NCI-H1436 treated with DMSO at 0.1 percent for 48 hours (cell line): ENCODE measurements at places on chromosomes 3 and 15.

DNA sequence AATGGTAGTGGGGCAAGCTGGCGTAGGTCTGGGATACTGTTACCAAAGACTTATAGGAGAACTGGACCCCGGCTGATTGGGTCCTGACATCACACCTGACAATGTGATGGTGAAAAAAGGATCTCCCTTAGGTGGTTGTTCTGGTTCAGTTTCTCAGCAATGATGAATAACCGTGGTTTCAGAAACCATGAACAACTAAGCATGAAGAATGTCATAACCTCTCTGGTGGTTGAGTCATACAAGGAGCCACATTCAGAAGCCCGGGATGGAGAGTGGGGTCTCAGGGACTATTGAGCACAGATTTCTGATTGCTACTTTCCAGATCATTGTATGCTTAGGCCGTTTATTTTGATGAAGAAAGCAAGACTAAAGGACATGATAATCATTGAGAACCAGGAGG is 17.4 kb downstream of the GPR160 start:
- no peak for DNase-seq

DNA sequence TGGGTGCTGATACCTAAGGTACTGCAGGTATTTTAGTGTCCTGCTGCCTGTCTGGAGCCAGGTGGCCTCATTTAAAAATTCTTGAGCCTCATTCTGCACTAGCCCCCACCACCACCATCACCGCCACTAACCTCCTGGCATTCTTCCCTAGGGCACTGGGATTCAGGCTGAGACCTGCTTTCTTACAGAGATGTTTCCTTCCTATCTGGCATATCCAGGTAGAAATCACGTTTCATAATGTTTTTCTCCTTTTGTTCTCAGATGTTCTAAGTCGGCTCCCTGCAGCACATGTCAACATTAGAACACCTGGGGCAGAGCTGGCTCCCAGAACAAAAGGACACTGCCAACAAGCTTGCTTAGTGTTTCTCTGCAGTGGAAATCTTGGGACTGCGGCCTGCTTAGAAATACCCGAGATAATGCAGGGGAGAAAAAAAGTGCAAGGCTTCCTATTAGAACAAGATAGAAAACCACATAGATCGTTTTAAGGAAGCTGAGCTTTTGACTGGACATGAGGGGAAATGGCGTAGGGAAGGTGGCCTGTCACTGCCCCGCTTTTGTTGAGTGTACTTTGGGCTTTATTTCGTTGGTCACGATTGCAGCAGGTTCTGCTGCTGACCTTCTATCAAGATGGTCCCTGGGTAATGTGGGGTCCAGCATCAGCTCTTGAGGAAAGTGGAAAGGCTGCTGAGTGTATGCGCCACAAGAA is 59.6 kb upstream of the PPARG start:
- DNase-seq: no peak

DNA sequence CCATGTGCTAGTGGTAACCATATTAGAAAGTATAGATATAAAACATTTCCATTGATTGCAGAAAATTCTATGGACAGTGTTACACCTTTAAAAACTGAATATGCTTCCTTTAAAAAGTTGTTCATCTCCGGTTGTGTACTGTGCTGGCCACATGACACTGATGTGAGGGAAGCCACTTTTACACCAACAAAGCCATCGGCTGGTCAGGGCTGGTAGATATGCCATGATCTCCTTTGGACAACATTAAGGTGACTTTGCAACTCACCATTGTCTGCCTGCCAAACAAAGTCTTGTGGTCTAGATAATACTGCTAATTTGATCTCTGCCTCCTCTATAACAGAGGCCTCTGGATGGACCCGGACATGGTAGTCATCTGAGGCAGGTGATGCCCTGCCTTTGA is 156.0 kb upstream of the RARB start:
- no peak for DNase-seq

- no peak for DNase-seq
These were observed 202.7 kb downstream of the MAGI1 start for GRCh38 chr3:65836047-65836446.

DNA sequence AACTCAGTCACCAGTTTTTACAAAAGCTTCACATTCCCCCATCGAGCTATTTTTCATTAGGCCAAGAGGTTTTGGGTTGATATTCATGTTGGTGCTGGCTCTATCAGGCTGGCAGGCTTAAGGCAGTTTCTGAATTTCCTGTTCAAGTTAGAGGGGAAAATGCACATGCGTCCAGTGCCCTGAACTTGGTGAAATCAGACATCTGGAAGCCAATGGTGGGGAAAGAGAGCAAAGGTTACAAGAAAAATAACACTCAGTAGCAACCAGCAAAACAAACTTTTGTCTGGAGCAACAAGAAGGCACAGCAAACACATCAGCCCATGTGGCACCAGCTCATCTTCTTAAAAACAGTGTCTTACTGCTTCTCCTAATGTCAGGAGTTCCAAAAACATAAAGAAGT is 155.6 kb upstream of the TSC22D2 start:
- DNase-seq: no peak
